ENCODE measurements at places on chromosomes 12 and 14.

DNA sequence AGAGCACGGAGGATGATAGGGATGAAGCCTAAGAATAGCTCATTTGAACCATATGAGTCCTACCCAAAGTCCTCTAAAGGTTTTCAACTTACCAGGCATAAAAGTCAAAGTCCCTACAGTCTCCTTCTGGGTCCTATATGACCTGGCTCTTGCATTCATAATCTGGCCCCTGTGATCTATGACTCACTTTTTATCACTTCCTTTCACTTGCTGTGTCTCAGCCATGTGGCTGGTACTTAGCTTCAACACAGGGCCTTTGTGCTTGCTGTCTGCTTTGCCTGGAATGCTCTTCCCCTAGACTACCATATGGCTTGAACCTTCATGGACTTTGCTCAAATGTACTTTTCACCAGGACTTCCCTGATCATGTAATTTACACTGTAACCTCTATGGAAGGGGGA is 137.6 kb upstream of the TMTC1 start:
- no peak for DNase-seq

DNA sequence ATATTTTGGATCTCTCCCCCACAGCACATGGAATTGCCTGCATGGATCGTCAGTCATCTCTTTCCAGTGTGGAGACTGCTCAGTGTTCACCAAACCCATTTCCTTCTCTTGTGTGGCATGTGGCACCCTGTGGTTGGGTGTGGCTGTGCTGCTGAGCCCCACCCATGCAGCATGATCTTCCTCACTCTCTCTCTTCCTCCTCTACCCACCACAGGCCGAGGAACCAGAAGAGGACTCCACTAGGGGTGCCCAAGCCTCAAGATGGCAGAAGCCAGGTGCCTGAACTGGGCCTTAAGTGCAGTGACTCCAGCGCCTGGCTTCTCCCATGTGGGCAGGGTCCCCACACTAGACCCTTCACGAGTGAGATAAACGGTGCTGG is 66.8 kb upstream of the GPR68 start:
- DNase-seq = peak; percentile 11

GRCh38 chr12:70451528-70451927 is 85.4 kb downstream of the KCNMB4 start:
- no peak for DNase-seq

- no peak for DNase-seq
Observed at GRCh38 chr12:121996945-121997612, 24.6 kb upstream of the BCL7A start.

Measured in GDM1 (cell line).